ENCODE measurements at places on chromosomes 6 and 20.

- no peak for DNase-seq
Observed at GRCh38 chr6:81969011-81969410, 216.5 kb upstream of the TENT5A start.

GRCh38 chr6:112367628-112368027 lies 20.5 kb downstream of the RFPL4B start:
- no peak for DNase-seq

- no peak for DNase-seq
Observed at GRCh38 chr20:44633872-44634600, 17.5 kb downstream of the ADA start.

DNA sequence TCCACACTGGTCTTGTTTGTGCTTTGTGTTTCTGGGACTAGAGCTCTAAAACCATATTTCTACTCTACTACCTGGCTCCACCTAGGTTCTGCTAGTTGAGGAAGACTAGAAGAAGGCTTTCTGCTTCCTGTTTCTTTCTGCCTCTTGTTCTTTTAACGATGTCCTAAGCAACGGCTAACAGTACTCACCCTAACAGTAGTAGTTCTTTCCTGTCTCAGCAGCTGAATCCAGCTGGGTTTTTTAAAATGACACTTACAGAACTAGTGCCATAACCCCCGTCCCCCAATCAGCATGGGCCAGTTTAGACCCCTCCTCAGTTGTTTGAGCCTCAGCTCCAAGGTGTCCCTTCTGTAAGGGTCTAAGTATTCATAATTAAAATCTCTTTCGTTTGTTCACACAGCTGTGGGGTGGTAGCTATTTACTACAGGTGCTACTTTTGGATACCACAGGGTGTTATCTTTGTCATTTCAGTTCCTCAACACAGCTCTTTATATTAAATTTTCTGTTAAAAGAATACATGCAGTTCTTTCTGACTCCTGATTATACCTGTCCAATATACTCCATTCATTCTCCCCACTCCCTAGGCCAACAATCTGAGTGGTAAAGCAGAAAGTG lies 790.2 kb downstream of the DHX35 start:
- no peak for DNase-seq

- no peak for DNase-seq
Observed at GRCh38 chr6:24636681-24637080, 9.3 kb downstream of the KIAA0319 start.

DNA sequence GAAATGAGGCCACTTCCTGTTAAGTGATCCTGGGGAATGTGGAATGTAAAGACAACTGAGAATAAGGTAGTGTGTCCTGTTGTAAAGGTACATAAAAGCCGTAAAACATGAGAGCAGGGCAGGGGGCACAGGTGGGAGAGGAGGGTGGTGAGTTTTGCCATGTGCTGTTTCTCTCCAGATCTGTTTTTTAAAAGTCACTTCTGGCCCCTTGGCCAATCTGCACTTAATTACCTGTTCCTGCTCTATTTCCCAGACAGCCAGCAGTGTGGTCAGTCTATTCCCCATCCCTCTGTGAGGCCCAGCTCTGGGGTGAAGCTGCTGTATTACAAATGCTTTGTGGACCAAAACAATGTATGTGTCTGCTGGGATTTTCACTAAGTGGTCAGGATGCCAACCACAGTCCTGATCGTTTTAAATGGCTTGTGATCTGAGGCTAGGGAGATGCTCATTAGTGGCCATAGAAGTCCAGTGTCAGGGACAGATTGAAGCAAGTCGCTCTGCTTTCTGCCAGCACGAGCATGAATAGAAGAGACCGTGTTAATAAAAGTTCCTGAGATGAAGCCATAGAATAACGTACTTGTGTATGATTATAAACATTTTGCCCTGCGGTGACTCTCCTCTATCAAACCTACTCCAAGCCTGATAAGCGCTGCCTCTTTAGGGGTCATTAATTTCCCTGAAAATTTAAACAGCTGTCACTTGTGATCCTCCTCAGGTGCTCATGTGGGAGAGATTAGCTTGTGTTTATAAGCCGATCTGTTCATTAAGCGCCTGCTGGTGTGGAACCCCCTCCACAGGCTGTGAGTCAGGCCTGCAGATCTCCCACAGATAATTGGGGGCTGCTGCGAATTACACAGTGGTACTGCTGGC lies 111.8 kb upstream of the CENPW start:
- DNase-seq, result no peak

DNA sequence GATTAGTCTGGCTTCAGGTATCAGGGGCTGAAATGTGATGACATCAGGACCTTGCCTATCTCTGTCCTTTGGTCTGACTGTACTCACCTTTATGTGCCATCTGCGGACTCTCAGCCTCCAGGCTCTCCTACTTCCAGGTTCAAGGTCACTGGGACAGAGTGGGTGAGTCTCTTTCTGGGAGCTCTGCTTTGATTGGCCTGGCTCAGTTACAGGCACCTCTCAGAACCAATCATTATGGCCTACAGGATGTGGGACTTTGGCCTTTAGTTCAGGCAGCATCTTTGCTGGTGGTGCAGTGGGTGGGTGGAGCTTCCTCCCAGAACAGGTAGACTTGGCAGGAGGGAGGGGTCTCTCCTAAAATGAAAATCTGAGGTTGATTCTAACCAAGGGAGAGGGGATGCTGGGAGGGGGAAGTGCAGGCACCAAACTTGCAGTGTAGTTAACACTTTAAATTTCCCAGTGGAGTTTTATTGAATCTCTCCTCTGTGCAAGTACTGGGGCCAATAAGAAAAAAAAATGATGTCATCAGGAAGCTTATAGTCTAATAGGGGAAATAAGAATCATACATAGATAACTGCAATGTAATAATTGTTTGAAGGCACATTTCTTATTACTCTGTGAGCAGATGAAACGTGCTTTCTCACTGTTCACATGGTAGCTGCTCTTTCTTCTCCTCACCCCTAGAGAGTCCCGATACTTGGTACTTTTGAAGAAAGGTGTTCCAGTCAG lies 53.4 kb downstream of the SLC24A3 start:
- no peak for DNase-seq

DNA sequence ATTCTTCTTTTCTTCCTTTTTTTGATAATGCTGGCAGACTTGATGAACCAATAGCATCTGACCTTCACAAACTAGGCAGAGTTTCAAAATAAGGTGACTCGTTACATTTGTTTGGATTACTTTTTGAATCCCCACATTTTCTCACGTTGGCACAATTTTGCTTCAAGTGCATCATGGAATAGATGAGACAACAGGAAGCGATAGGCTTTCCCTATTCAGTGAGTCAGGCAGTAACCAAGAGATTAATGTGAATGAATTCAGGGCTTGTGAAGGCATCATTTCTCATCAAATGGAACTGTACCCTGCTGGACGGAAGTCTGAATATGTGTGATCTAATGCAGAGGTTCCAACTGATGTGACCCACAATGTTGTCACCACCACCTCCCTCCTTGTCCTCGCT lies 10.7 kb downstream of the RFPL4B start:
- DNase-seq, result no peak

GRCh38 chr6:127471379-127472255 lies 12.4 kb upstream of the KIAA0408 start:
- DNase-seq, result no peak

DNA sequence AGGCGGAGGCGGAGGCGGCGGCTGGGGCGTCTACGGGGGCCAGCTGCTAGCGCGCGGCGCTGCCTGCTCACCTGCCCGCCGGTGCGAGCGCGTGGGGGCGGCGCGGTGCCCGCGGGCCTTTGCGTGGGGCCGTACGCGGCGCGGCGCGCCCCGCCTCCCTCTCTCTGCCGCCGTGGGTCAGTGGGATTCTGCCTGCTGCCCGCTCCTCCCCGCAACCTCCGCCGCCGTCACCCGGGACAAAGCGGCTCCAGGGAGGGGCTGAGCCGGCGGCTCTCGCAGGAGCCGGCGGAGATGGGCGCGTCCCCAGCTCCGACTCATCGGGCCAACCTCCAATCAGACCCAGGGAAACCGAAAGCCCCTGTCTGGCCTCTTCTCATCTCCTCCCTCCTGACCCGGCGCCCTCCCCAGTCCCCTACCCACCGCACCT lies at the start of gene RCAN2:
TSS of gene RCAN2 (minus strand) at position 249 of the 427 bp plus-strand sequence.
- DNase-seq, result peak; percentile 19

- no peak for DNase-seq
Observed at GRCh38 chr6:119501798-119502483, 152.4 kb upstream of the MAN1A1 start.

- no peak for DNase-seq
Observed at GRCh38 chr6:51282026-51282425, 463.4 kb downstream of the TFAP2B start.

- DNase-seq, result no peak
Observed at GRCh38 chr20:23205611-23206041, 119.5 kb upstream of the CD93 start.

DNA sequence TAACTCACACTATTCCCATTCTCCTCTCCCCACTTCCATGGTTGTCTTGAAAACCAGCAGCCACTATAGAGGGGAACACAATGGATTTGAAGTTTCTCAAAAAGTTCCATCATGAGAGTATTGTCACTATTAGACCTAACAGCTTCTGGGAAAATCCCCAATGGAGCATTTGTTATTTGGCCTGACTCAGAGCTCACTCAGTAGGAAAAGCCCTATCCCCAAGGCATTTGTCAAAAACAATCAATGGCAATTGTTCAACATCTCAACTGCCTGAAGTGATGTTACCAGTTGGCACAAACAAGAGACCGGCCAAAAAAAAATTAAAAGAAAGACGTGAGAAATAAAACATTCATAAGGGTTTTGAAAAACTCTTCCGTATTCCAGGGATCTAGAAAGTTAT lies 98.8 kb downstream of the MYLK4 start:
- DNase-seq, result no peak

GRCh38 chr6:155382338-155382685 lies 68.0 kb upstream of the TFB1M start:
- no peak for DNase-seq

DNA sequence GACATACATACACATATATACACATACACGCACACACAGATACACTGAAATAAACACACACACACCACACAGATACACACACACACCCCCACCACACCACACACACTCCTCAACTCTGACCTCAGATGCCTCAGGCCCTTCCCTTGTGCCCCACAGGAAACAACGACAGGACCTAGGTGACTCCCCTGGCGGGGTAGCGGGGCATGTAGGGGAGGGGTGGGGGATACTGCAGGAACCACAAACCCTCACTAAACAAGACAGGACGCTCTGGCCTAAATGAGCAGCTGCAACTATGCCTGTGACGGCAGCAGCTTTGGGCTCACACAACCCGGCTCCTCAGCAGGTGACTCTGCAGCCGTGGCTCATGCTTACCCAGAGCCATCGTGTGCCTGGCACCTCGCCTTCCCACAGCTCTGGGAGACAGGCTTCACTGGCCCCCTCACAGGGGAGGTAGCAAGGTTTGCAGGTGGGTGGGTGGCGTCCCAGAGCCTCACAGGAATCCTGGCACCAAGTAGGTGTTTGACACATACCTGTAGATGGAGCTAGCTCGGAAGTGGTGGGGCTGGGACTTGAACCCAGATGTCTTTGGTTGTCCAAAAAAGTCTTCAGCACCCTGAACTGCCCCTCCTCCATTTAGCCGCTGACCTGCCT lies 100.8 kb downstream of the GRM4 start:
- DNase-seq, result no peak

GRCh38 chr6:23174781-23175361 lies 605.5 kb downstream of the HDGFL1 start:
- no peak for DNase-seq

GRCh38 chr20:1831096-1831495 lies 64.1 kb upstream of the SIRPA start:
- DNase-seq, result no peak

DNA sequence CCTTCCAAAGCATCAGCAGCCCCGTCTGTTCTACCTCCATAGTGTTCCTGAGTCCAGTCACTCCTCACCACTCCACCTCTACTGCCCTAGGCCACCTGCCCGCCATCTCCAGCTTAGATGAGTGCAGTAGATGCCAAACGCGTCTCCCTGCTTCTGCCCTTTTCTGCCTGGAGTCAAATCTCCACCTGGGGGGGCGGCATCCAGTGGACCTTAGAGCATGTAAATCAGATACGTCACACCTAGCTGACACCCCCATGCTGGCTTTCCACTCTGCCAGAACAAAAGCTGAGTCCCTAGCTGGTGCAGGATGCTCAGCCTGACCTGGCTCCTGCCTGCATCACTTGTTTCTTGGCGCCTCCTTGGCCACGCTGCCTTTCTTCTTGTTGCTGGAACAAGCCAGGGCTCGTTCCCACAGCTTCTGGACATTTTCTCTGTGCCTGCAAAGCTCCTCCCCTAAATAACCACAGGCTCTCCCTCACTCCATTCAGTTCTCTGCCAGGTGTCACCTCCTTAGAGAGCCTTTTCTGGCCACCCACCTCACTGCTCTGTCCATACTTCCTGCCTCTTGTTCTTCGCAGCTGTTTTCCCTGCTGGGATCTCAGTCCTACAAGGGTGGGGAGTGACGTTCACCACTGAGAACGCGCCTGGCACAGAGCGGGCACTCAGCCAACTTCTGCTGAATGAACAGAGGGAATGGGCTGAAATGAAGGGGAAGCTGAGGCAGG lies 5.8 kb downstream of the DDR1 start:
- no peak for DNase-seq

DNA sequence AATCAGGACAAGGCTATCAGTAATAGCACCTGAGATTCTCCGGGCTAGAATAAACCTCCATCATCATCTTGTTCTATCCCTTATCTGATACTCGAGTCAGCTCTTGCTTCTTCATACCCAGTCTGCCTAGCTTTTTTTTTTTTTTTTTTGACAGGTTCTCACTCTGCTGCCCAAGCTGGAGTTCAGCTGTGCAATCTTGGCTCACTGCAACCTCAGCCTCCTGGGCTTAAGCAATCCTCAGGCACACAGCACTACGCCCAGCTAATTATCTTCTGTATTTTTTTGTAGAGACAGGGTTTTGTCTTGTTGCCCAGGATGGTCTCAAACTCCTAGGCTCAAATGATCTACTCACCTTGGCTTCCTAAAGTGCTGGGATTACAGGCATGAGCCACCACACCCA lies 19.5 kb downstream of the SRSF6 start:
- no peak for DNase-seq

GRCh38 chr6:72328775-72329174 lies 293.1 kb upstream of the KCNQ5 start:
- no peak for DNase-seq

DNA sequence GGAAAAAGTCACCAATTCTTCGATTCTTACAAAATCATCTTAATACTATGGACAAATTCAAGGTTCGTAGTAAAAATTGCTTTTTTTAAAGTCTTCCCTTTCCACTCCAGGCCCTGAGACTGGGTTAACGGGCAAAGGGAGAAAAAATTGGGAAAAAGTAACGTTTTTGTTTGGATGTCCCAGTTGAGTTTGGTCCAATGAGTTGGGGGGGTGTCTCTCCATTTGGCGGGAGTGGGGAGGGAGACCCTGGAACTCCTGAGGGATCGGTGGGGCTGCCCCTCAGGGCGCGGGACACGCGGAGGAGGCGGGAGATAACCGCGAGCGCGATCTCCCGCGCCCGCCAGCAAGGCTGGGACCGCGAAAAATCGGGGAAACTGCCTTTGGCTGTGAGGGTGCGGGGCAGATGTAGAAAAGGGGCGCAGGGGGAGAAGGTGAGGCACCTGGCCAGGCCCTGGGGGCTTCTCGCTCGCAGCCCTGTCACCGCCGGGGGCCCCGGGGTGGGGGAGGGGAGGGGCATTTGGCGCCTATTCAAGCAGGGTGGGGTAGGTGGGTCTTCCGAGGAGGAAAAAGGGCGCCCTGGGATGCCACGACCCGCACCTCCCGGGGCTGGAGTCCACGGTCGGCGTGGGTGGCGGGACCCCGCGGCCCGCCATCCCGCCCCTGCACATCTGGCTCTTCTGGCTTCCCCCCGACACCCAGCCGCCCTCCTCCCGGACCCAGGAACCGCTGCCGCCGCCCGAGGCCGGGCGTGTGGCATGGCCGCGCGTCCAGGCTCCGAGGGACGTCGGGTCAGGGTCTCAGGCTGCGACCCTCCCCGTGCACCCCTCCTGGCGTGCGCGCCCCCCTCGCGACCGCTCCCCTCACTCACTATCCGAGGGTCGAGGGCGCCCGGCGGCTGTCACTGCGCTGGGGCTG lies 595 bp downstream of the FBXO5 start:
- peak; percentile 32 for DNase-seq

Measured in stimulated activated CD4-positive, alpha-beta T cell treated with anti-CD3 and anti-CD28 coated beads, Interleukin-1b, Interleukin-23, amount 100 ng/mL, for 48 hours (primary cell).